Cardiac muscle cell (in vitro differentiated cells and primary cell): ENCODE measurements at places on chromosomes 2 and 18. TPM values are rescaled to one million over a fixed set of nuclear protein-coding genes. Genes with fewer than 3 reads are reported as not detected.

- no peak overlapping the region for H3K27ac ChIP-seq
- H3K36me3 ChIP-seq: no peaks in the 10 kb centered on the region
- no peaks in the 10 kb centered on the region for H3K4me1 ChIP-seq
Measured at GRCh38 chr2:129062146-129062912, 743.7 kb upstream of the HS6ST1 start.

DNA sequence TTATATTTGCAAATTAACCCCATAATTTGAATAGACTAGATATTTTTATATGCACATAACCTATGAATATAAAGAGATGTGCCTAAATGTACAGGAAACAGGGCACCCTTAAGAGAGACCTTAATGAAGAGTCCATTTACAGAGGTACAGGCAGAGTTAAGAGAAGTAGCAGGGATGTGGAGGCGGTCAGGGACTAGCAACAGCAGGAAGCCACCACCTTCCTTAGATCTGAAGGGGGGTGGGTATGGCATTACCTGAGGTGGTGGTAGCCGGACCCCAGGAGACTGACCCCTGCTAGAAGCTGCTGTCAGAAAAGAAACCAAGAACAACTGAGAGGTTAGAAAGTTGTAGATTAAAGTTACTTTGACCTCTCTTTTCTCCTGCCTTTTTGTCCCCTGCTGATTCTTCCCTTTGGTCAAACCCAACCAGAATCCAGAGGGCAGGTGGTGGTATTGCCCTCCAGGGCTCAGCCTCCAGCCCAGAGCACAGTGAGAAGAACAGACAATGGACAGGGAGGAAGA, 24.9 kb upstream of the ATG16L1 start:
- H3K27me3 ChIP-seq: no peaks in the 10 kb centered on the region
- no peak overlapping the region for H3K27ac ChIP-seq
- H3K36me3 ChIP-seq: no peaks in the 10 kb centered on the region
- H3K4me3 ChIP-seq: no peak overlapping the region
- H3K4me1 ChIP-seq: peaks cover 2% of the 10 kb centered on the region
- DNase-seq: no peak

- no peaks in the 10 kb centered on the region for H3K36me3 ChIP-seq
- peak within 1 kb of the TSS; percentile 65 for H3K4me3 ChIP-seq
- no peaks in the 10 kb centered on the region for H3K4me1 ChIP-seq
Measured at GRCh38 chr18:76495006-76495370, at the start of gene ZNF516. ZNF516 (minus strand) TSS chr18:76495242; CDS start chr18:76443054, 52,188 bp downstream.

- H3K4me3 ChIP-seq: no peak overlapping the region
- no peaks in the 10 kb centered on the region for H3K36me3 ChIP-seq
- H3K27ac ChIP-seq: no peak overlapping the region
- DNase-seq: no peak
Measured at GRCh38 chr2:198096002-198096401, 291.6 kb downstream of the PLCL1 start.

DNA sequence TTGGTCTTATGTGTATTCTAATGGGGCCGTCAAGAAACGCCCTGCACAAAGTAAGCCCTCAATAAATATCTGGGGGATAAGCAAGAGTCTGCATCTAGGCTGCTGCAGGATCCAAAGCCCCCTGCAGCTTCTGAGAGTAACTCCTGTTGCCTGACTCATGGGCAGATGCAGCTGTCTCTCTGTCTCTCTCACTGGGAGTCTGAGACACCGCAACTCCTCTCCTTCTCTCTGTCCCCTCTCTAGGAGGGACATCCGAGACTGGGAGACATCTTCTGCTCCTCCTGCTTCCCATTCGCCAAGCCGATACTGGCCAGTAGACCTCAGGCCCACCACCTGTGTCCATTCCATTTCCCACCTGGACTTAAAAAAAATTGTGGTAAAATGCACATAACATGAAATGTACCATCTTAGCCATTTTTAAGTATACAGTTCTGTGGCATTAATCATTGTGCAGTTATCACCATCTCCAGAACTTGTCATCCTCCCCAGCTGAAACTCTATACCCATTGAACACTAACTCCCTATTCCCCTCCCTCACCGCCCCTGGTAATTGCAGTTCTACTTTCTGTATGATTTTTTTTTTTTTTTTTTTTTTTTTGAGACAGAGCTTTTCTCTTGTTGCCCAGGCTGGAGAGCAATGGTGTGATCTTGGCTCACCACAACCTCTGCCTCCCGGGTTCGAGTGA, 20.1 kb downstream of the DYSF start:
- H3K27me3 ChIP-seq: no peaks in the 10 kb centered on the region
- peaks cover 10% of the 10 kb centered on the region for H3K4me1 ChIP-seq
- no peaks in the 10 kb centered on the region for H3K36me3 ChIP-seq
- H3K4me3 ChIP-seq: no peak overlapping the region
- no peak overlapping the region for H3K27ac ChIP-seq
- no peak for DNase-seq

GRCh38 chr18:1906421-1906820, 664.9 kb downstream of the METTL4 start:
- H3K4me1 ChIP-seq: no peaks in the 10 kb centered on the region
- DNase-seq: no peak
- H3K36me3 ChIP-seq: no peaks in the 10 kb centered on the region
- no peak overlapping the region for H3K27ac ChIP-seq
- H3K27me3 ChIP-seq: no peaks in the 10 kb centered on the region
- no peak overlapping the region for H3K4me3 ChIP-seq

DNA sequence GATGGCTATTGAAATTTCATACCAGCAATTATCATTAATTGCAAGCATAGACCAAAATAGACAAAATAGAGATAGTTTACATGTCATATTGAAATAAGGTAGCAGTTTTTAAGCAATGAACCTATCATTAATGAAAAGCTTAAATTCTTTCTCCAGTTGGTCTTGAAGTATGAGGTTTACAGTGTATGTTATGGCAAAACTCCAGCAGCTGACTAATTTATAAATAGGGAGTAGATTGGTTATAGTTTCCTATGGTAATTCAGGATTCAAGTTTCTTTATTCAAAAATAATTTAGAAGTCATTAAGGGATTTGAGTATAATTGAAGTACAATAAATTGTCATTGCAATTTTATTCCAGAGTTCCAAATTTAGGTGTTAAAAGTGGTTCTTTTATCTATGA, 69.6 kb upstream of the COL5A2 start:
- H3K4me1 ChIP-seq: no peaks in the 10 kb centered on the region
- H3K4me3 ChIP-seq: no peak overlapping the region
- no peaks in the 10 kb centered on the region for H3K36me3 ChIP-seq
- H3K27ac ChIP-seq: no peak overlapping the region
- DNase-seq: peak; percentile 58

GRCh38 chr2:46126571-46126970, 170.6 kb upstream of the EPAS1 start:
- H3K27ac ChIP-seq: no peak overlapping the region
- H3K4me1 ChIP-seq: no peaks in the 10 kb centered on the region
- no peaks in the 10 kb centered on the region for H3K27me3 ChIP-seq

- DNase-seq: no peak
- H3K4me3 ChIP-seq: no peak overlapping the region
- no peaks in the 10 kb centered on the region for H3K36me3 ChIP-seq
- H3K27me3 ChIP-seq: no peaks in the 10 kb centered on the region
- no peak overlapping the region for H3K27ac ChIP-seq
Measured at GRCh38 chr2:234306426-234307173, 190.3 kb downstream of the ARL4C start.

DNA sequence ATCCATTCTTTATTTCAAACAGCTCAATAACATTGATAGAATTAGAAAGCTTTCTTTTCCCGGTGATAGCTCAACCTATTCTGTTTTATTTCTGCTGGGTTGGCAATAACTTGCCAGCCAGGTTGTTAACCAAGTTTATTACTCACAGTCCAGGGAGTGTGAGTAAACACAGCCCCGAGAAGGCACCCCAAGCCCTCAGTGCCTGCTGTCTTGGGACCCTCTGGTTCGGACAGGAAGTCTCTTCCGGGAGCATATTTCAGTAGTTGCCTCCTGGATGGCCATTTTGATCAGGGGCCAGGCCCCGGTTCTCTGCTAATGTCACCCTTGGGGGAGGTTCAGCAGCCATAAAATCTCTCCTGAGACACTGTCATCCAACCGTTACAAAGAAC, 176.8 kb downstream of the INO80D start:
- H3K27ac ChIP-seq: no peak overlapping the region
- H3K4me3 ChIP-seq: no peak overlapping the region
- no peak for DNase-seq
- no peaks in the 10 kb centered on the region for H3K27me3 ChIP-seq
- H3K36me3 ChIP-seq: no peaks in the 10 kb centered on the region

DNA sequence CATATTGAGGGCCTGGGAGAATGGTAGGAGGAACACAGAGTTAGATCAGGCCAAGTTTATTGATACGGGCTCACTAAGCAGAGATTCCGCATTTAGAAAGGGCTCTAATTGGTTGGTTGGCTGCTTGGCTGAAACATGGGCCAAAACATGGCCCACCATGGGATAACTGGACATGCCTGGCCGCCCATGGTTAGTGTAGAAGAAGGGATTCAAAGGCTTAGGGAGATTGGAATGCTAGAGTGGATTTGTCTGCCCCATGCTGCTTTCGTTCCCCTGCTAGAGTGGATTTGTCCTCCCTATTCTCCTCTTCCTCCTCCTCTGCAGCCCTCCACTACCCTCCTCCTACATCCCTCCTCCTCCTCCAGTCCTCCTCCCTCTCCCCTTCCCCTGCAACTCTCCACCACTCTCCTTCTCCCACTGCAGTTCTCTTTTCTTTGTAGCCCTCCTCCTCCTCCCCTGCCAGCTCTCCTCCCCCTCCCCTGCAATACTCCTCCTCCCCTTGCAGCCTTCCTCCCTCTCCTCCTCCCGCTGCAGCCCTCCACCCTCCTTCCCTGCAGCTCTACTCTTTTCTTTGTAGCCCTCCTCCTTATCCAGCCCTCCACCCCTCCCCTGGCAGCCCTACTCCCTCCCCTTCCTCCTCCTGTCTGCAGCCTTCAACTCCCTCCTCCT, 17.2 kb downstream of the BOK start:
- H3K4me1 ChIP-seq: no peaks in the 10 kb centered on the region
- H3K27me3 ChIP-seq: no peaks in the 10 kb centered on the region
- no peak overlapping the region for H3K27ac ChIP-seq
- DNase-seq: no peak

GRCh38 chr2:126811101-126811500, 87.6 kb upstream of the TEX51 start:
- H3K36me3 ChIP-seq: no peaks in the 10 kb centered on the region
- H3K27ac ChIP-seq: no peak overlapping the region
- DNase-seq: no peak
- no peak overlapping the region for H3K4me3 ChIP-seq

GRCh38 chr2:25788457-25788856, 89.8 kb downstream of the ASXL2 start:
- no peaks in the 10 kb centered on the region for H3K36me3 ChIP-seq
- no peak overlapping the region for H3K27ac ChIP-seq
- no peaks in the 10 kb centered on the region for H3K4me1 ChIP-seq
- DNase-seq: no peak
- no peak overlapping the region for H3K4me3 ChIP-seq

GRCh38 chr2:113672326-113672932, 45.4 kb downstream of the RABL2A start:
- no peak overlapping the region for H3K4me3 ChIP-seq
- H3K36me3 ChIP-seq: no peaks in the 10 kb centered on the region
- DNase-seq: no peak
- no peaks in the 10 kb centered on the region for H3K27me3 ChIP-seq
- H3K27ac ChIP-seq: no peak overlapping the region
- H3K4me1 ChIP-seq: no peaks in the 10 kb centered on the region

DNA sequence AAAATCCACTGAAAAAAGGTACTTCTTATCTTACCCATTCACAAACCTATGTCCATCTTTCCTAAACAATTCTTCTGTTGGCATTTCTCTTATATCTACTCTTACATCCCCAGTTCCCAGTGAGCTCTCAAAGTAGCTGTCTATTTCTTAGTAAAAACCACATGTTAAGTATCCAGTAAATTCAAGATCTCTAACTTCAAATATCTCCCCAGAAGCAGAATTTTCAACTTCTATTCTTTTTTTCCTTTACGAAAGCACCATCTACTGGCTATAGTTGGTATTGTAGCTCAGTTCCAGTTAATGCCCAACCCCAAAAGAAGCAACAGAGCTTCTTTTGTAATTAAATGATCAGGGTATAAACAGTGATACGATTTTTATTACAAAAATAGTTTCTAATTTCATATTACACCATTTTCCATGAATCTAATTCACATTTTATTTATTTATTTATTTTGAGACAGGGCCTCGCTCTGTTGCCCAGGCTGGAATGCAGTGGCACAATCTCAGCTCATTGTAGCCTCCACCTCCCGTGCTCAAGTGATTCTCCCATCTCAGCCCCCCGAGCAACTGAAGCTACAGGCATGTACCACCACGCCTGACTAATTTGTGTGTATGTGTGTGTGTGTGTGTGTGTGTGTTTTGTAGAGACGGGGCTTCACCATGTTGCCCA, 28.5 kb downstream of the HRH4 start:
- no peaks in the 10 kb centered on the region for H3K36me3 ChIP-seq
- peaks cover 2% of the 10 kb centered on the region for H3K4me1 ChIP-seq
- no peak overlapping the region for H3K4me3 ChIP-seq
- H3K27ac ChIP-seq: no peak overlapping the region

DNA sequence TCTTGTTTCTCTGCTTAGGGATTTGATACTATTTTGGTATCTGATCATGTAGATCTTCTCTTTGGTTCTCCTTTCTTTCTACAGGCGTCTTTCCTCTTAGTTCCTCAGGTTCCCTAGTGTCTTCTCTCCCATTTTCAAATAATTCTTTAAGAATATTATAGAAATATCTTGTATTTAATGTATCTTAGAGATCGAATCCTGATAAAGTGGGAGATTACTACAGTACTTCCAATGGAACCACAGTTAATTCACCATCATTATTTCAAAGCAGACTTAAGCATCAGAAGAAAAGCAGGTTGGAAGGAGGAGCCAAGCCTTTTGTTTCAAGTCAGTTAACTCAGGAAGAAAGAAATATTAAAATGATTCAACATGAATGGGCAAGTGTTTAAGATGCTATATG, 1.1 kb upstream of the CHN1 start:
- no peak for DNase-seq
- H3K36me3 ChIP-seq: no peaks in the 10 kb centered on the region
- no peak overlapping the region for H3K4me3 ChIP-seq
- no peak overlapping the region for H3K27ac ChIP-seq
- no peaks in the 10 kb centered on the region for H3K27me3 ChIP-seq

GRCh38 chr18:58201733-58202730, 158.0 kb downstream of the NEDD4L start:
- H3K36me3 ChIP-seq: no peaks in the 10 kb centered on the region
- H3K27me3 ChIP-seq: no peaks in the 10 kb centered on the region
- no peak overlapping the region for H3K27ac ChIP-seq

GRCh38 chr18:49185623-49186022, 234.9 kb upstream of the SMAD7 start:
- H3K4me3 ChIP-seq: no peak overlapping the region
- no peaks in the 10 kb centered on the region for H3K4me1 ChIP-seq
- no peak overlapping the region for H3K27ac ChIP-seq
- no peaks in the 10 kb centered on the region for H3K27me3 ChIP-seq
- no peaks in the 10 kb centered on the region for H3K36me3 ChIP-seq
- no peak for DNase-seq

GRCh38 chr2:237726401-237726830, 72.2 kb upstream of the RBM44 start:
- peaks cover 8% of the 10 kb centered on the region for H3K4me1 ChIP-seq
- no peak overlapping the region for H3K4me3 ChIP-seq
- peaks cover 5% of the 10 kb centered on the region for H3K36me3 ChIP-seq
- H3K27ac ChIP-seq: no peak overlapping the region
- no peaks in the 10 kb centered on the region for H3K27me3 ChIP-seq

GALNT5 gene
- 2.0 and 2.4 TPM in 2 replicates for total RNA-seq

GREB1 gene
- 32.6 and 50.5 TPM in 2 replicates for total RNA-seq

LRP1B gene
- total RNA-seq: 2.4 and 2.5 TPM in 2 replicates

MYO7B gene
- total RNA-seq: 0.06 TPM in 1 of 2 replicates, not detected in the other

LBX2 gene
- total RNA-seq: 0.49 and 0.80 TPM in 2 replicates

FHL2 gene
- 586 and 1,288 TPM in 2 replicates for total RNA-seq

STON1 gene
- total RNA-seq: 6.5 and 9.5 TPM in 2 replicates

C1QL2 gene
- total RNA-seq: 0.18 and 0.30 TPM in 2 replicates
